ENCODE measurements at places on chromosomes 12 and 14. TPM values are rescaled to one million over a fixed set of nuclear protein-coding genes. Genes with fewer than 3 reads are reported as not detected.

Gene PIWIL1
- not detected for total RNA-seq

DNA sequence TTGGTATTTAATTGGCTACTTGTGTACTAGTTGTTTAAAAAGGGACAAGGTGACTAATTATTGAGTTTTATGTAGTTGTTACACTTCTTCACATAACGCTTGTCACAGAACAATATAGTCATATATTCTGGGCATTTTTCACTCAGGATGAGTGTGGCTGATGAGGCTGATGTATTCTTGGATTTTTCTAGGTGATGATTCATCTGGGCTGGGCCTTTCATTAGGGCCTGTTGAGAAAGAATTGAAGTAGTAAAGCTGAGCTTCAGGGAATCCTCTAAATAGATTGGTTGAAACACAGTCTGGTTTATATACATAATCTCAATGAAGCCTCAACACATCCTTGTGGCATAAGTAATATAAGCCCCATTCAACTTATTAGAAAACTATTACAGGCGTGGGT is 445.7 kb downstream of the DAD1 start:
- no peak for DNase-seq

DNA sequence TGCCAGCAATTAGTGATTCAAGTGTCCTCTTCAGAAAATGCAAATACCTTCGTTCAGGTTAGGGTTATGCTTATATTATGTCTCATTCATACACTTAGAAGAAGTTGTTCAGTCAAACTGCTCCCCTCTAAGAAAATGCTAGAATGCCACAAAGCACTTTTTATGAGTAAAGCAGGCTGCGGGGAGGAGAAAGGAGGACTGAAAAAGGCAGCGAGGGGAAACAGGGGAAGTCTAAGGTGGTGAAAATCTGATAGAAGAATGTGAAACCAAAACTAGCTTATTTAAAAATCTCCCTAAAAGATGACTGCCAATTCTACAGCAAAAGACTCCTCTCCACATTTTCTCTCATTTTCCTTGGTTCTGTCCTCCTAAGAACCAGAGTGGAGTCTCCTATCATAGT is 70.1 kb downstream of the PRKD1 start:
- no peak for DNase-seq

GRCh38 chr12:19988948-19989347 is 379.4 kb upstream of the PDE3A start:
- DNase-seq = no peak

GRCh38 chr12:2625289-2625612 is 169.5 kb upstream of the FKBP4 start:
- no peak for DNase-seq

- no peak for DNase-seq
These were observed 1897.6 kb upstream of the FLRT2 start for GRCh38 chr14:83632375-83632774.

Gene SYNDIG1L
- total RNA-seq = 0.22 TPM

GRCh38 chr14:76581592-76581991 is 179.7 kb upstream of the VASH1 start:
- no peak for DNase-seq

Data from right atrium auricular region (tissue), 2 donors.